ENCODE measurements at places on chromosomes 11 and 22.

DNA sequence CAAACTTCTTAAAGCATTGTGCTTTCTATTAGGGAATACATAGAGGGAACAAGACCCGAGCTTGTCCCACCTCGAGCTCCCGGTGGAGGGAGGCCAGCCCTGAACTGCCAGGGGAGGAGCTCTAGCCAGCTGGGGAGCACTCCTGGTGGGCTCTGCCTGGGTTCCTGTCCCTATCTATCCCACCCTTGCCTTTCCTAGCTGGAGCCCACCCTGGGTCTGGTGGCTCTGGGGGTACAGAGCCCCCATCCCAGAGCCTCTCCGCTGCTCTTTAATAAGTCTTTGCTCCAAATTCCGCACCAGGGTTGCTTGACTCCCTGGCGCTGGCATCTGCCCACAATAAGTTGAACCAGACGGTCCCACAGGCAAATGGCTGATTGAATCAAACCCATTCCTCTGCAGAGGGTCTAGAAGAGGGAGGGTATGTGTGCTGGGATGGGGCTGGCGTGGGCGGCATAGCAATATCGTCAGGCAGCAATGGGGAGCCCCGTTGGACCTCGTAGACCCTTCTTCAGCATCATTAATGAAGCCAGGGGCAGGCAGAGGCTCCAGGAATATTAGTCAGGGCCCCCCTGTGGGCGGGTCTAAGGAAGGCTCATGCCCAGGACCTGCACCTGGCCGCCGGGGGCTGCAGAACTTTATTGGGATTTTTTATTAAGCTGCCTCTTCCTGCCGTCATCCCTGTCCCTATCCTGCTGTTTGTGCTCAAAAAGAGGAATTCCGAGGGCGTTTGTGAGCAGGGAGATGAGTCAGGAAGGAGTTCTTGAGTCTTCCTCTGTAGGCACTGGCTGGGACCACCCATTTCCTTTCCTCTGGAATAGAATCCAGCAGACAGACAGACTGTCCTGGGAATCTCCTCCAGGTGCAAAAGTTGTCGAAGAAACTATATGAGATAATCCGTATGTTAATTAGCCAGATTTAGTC lies 38.5 kb upstream of the RIC3 start:
- DNase-seq, result no peak

- no peak for DNase-seq
Observed at GRCh38 chr11:134019500-134019899, 49.4 kb upstream of the JAM3 start.

- no peak for DNase-seq
Observed at GRCh38 chr11:8209208-8209807, 40.5 kb upstream of the RIC3 start.

DNA sequence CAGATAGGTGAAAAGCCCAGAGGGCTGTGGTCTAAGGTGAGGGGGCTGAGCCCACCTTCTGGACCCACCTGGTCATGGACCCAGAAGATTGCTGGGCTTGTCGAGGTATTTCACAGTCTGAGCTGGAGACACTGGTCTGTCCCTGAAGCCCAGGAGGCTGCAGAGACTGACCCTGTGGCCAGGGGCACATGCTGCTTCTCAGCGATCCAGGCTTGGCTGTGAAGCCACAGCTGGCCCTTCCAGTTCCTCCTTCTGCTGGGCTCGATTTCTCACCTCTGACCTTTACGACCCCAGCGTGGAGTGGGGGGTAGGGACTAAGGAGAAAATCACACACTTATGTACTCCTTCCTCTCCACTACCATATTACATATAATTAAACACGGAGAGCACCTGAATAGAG lies 88.5 kb downstream of the NECTIN1 start:
- DNase-seq, result no peak

GRCh38 chr11:125956391-125957134 lies 10.7 kb downstream of the VSIG10L2 start:
- no peak for DNase-seq

GRCh38 chr22:45859231-45860161 lies 117.5 kb downstream of the WNT7B start:
- DNase-seq, result no peak

GRCh38 chr22:40055143-40055883 lies 60.6 kb downstream of the FAM83F start:
- no peak for DNase-seq

DNA sequence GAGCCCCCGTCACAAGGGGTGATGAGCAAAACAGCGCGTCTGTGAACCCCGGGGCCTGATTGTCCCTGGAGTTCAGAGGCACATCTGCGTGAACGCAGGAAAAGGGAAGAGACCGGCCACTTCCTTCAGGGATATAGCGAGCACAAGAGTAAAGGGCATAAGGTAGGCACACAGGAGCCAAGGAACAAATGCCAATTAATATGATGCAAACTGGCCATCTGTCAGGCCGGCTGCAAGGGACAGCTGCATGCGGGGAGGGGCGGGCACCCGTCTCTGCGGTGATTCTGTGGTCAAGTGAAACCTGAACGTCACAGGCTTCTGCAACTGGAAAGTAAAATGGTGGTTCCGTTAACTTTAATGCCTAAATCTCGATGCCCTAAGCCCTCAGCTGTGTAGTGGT lies 64.7 kb downstream of the TRIM29 start:
- DNase-seq, result no peak

- no peak for DNase-seq
Observed at GRCh38 chr22:44955102-44955501, 54.7 kb downstream of the PHF21B start.

- DNase-seq, result no peak
Observed at GRCh38 chr11:86938203-86938899, 16.8 kb downstream of the FZD4 start.

- DNase-seq, result no peak
Observed at GRCh38 chr11:33021501-33021900, 5.8 kb downstream of the DEPDC7 start.

- DNase-seq, result no peak
Observed at GRCh38 chr22:29901354-29901753, 18.4 kb downstream of the MTMR3 start.

- DNase-seq, result no peak
Observed at GRCh38 chr22:50626850-50627641, 906 bp downstream of the ARSA start.

- no peak for DNase-seq
Observed at GRCh38 chr11:96109331-96110030, 185.6 kb upstream of the MTMR2 start.

DNA sequence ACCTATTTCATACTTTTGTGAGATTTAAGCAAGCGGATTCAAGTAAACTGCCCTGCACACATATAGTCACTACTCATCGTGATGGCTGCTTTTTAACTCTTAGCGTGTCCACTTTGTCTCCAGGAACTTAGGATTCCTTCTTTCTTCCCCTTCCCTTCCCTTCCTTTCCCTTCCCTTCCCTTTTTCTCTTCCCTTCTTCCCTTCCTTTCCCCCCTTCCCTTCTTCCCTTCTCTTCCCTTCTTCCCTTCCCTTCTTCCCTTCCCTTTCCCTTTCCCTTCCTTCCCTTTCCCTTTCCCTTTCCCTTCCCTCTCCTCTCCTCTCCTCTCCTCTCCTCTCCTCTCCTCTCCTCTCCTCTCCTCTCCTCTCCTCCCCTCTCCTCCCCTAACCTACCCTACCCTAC lies 65.9 kb downstream of the LIF start:
- DNase-seq, result no peak
